Stimulated activated CD4-positive, alpha-beta T cell treated with anti-CD3 and anti-CD28 coated beads, Interleukin-15, amount 100 ng/mL, for 24 hours (primary cell): ENCODE measurements at places on chromosomes 4 and X.

DNA sequence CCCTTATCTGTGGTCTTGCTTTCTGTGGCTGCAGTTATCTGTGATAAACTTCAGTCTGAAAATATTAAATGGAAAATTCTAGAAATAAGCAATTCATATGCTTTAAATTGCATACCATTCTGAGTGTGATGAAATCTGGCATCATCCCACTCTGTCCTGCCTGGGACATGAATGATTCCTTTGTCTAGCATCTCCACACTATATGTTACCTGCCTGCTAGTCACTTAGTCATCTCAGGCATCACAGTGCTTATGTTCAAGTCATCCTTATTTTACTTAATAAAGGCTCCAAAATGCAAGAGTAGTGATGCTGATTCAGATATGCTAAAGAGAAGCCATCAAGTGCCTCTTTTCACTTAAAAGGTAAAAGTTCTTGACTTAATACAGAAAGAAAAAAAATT, 14.3 kb upstream of the RAB9B start:
- DNase-seq, result no peak

- DNase-seq, result no peak
These were observed 76.3 kb downstream of the PTTG2 start for GRCh38 chr4:38036548-38036947.

DNA sequence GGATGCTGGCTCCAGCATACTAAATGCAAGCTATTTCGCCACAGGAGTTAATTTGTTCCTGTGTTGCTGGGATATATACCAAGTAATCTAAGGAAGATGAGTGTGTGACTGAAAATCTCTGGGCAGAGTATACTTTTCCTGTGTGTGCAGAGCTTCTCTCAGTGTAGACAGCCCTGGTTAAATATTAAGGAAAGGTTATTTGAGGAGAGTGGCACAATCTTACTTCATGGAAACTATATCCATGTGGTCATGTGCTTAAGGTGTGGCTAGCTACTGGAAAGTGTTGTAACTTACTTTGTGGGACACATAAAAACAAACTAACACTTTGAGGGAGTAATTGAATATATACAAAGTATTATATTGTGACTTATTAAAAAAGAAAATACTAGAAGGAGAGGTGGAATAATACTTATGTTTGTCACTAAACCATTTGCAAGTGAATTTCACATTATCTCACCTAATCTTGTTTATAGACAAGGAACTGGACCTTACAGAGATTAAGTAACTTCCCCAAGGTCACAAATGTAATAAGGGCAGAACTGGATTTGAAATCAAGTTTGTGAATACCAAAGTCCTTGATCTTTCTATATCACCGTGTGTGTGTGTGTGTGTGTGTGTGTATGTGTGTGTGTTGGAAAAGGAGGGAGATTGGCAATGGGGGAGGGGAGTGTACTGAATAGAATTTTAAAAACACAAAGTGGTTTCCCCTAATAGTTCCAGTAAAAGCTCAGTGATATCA, 408.2 kb upstream of the NR3C2 start:
- no peak for DNase-seq

DNA sequence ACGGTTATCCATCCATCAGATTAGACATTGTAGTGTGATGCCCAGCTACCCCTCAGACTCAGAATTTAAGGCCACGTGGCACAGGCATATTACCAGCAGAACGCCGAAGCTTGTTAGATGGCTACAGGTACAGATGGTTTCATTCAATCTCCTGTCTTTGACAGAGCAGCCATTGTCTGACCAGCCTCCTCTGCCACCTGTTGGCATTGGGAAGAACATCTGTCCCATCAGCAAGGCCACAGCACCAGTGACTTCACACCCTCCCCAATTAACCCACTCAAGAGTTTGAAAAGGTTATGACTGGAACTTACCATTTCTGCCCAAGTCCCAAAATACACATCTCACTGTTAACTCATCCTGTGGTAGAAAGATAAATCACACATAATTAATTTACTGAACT, 22.0 kb upstream of the PHKA2 start:
- DNase-seq, result no peak

DNA sequence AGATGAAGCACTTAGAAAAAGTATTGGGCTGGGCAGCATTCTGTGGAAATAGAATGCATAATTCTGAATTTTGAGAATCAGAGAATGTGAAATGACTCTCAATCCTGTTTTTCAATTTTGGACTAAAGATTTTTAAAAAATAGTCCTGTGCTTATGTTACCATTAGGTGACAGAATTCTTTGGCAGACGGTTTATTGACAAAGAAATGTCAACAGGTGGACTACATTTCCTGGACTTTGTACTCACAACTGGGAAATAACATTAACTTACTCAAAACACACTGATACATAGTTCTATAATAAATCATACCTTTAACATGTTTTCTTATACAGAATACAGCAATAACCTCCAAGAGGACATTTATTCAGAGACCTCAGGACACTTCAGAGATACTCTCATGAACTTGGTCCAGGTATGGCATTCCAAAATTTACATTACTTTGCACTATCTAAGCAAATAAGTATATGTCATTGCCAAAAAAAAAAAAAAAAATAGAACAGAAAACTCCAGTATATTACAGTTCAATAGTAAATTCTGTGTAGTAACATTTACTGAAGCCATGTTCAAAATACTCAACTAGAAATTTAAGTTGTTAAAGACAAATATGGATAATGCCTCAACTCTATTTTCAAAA, 72.7 kb downstream of the ANXA10 start:
- no peak for DNase-seq

GRCh38 chrX:119539872-119540271, 25.3 kb downstream of the STEEP1 start:
- no peak for DNase-seq

- DNase-seq, result peak; percentile 74
These were observed 54.5 kb downstream of the RTL9 start for GRCh38 chrX:110412971-110413726.

DNA sequence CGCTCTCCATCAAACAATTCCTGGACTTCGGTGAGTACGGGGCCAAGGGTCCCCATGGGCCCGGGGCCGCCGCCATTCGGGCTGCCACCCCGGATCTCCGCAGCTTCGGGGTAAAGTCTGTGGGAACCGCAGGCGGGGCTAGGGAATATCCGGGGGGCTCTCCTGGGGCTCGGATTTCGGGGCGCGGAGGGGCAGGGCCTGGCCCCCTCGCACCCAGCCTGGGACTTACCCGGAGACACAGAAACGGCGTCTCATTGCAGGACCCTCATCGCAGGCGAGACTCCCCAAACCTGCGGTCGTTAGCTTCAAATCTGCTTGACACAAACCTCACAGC, 413 bp downstream of the PDK3 start:
- no peak for DNase-seq

GRCh38 chr4:55635741-55636655, at the start of gene NMU:
TSS of gene NMU (minus strand) at chr4:55636298. CDS start at chr4:55636192, 106 bp downstream.
- peak; percentile 66 for DNase-seq

GRCh38 chrX:65877953-65878352, 161.9 kb downstream of the VSIG4 start:
- DNase-seq, result no peak

DNA sequence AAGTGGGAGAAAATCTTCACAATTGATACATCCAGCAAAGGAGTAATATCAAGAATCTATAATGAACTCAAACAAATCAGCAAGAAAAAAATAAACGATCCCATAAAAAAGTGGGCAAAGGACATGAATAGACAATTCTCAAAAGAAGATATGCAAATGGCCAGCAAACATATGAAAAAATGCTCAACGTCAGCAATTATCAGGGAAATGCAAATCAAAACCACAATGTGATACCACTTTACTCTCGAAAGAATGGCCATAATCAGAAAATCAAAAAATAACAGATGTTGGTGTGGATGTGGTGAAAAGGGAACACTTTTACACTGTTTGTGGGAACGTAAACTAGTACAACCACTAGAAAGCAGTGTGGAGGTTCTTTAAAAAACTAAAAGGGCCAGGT, 114.3 kb upstream of the CCSER1 start:
- no peak for DNase-seq

- DNase-seq, result peak; percentile 51
These were observed 14.9 kb upstream of the PIM2 start for GRCh38 chrX:48933757-48934156.

DNA sequence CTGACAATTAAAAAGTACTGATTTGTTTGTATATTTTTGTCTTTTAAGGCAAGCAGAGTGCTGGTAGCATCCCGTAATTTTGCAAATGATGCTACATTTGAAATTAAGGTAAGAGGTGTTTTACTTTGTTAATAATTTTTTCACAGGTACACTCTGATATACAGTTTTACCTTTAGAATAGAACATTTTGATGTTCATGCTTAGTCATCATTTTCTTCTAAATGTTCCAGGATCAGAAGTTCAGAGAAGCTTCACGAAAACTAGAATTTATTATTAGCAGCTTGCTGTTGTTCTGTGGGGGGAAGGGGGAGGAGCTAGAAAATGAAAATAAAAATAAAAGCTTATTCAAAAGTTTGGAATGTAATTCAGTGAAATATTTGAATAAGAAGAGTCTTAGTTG, 5.5 kb downstream of the PDHA1 start:
- no peak for DNase-seq

GRCh38 chr4:117331817-117332216, 246.4 kb upstream of the TRAM1L1 start:
- no peak for DNase-seq
